ENCODE measurements at places on chromosomes 12 and 14.

- no peak for DNase-seq
Measured at GRCh38 chr12:77995436-77996167, 164.9 kb downstream of the NAV3 start.

- no peak for DNase-seq
Measured at GRCh38 chr12:29990971-29991370, 207.2 kb upstream of the TMTC1 start.

DNA sequence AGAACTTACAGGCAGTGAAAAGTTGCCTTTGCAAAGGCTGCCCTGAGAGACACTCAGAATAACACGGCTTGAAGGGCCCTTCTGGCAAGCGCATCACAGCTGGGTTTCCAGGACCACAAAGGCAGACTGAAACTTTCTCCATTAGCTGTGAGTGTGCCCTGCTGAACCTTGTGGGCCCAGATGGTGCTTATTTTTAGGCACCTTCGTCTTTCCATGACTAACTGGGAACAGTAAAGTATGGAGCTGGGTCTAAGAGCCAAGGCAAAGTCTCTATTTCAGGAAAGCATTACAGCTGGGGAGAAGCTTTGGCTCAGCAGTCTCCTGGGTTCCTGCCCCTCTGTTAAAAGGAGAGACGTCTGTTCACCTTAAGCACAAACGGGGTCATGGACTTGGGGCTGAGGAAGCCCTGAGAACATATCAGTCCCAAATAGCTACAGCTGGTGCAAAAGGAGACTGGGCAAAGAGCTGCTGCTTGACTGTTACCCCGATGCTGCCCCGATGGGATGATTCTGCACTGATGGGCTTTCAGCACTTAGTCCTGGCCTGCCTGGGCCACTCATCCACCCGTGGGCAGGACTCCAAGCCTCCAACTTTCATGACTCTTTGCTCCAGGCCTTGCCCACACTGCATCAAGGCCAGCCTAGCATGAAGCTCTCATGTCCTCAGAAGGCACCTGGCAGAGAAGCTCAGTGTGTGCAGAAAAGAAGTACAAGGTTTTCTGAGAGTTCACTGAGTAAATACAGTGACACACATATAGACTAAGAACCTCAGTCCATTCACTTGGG, 248.3 kb downstream of the PHLDA1 start:
- DNase-seq: no peak

- no peak for DNase-seq
Measured at GRCh38 chr14:22194664-22195063, 394.4 kb downstream of the DAD1 start.

Measured in NCI-H1092 treated with DMSO at 0.1 percent for 48 hours (cell line).